ENCODE measurements at places on chromosomes 3 and 15. TPM values are rescaled to one million over a fixed set of nuclear protein-coding genes. Genes with fewer than 3 reads are reported as not detected.

PLA2G4B gene
- total RNA-seq: 0.39 TPM

DNA sequence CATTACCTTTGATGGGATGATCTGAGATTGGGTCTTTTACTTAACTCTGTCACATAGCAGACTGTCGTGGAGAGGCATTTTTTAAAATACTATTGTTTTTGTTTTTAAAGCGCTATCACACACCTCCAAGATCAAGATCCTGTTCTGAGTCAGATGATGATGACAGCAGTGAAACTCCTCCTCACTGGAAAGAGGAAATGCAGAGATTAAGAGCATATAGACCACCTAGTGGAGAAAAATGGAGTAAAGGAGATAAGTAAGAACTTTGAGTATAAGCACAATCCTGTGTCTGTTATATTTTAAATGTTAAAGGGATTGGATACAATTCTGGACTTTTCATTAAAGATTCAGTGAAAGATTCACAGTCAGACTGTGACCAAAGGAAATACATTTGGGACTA is 18.4 kb upstream of the ZBTB47 start:
- peak; percentile 41 for DNase-seq

IGSF11 gene
- total RNA-seq: 0.39 TPM

- DNase-seq: no peak
Observed at GRCh38 chr3:42688487-42689420, 3.4 kb downstream of the KLHL40 start.

GRCh38 chr3:116442331-116443021 is 2.8 kb downstream of the LSAMP start:
- no peak for DNase-seq

All from RPMI7951 (cell line).